Stimulated activated CD8-positive, alpha-beta memory T cell treated with anti-CD3 and anti-CD28 coated beads, Interleukin-4, amount 100 ng/mL, for 1 hour (primary cell): ENCODE measurements at places on chromosomes 16 and 17.
A peak's percentile ranks its signal among the peaks of the same experiment; 100 is the strongest.

DNA sequence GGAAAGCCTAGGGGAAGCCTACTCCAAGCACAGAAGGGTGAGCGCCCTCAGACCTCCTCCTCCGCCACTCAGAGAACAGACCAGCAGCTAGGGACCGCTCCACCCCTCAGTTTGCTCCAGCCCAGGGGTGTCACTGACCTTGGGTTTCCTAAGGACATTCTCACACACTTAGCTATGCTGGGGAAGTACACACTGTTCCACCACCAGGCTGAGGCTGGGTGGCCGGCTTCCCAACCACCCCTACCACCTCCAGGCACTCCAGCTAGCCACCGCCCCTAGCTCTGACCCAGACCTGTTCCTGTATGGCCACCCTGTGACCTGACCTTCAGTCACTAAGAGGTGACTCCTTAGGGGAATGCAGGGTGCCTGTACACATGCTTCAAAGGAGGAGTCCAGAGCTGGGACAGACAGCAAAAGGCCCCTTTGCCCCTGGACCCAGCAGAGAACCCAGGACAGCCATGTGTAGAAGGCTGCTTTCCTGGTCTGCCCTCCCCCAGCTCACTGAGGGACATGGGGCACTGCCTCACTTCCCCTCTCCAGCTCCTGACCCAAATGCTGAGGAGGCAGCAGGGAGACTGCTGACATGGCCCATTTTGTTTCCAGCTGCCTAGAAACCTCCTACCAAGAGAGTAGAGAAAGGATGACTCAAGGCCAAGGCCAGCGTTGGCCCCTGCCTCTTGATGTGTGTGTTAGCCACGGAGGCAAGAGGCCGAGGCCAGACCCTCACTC lies 6.7 kb downstream of the HSPB9 start:
- DNase-seq = no peak

GRCh38 chr17:28960256-28961061 lies 9.1 kb upstream of the PHF12 start:
- DNase-seq = no peak

GRCh38 chr17:20217677-20218076 lies 208.5 kb downstream of the SPECC1 start:
- DNase-seq = no peak

GRCh38 chr16:53417011-53417410 lies 17.3 kb upstream of the RBL2 start:
- no peak for DNase-seq

DNA sequence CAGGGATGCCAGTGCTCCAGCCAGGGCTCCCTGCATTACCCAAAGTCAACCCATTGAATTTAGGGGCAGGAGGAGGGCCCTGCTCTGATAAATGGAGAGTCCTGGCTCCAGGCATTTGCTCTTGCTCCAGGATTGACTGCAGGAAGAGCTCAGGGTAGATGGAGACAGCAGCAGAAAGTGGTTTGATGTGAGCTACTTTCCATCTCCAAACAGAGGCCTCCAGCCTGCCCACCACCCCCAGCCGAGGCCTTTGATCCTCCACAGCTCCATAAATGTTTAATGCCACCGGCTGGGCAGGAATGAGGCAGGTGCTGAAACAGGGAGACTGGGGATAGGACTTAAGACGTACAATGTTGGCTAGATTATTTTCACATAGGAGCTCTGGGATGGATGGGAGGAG lies 4.3 kb upstream of the SEZ6 start:
- DNase-seq = no peak

DNA sequence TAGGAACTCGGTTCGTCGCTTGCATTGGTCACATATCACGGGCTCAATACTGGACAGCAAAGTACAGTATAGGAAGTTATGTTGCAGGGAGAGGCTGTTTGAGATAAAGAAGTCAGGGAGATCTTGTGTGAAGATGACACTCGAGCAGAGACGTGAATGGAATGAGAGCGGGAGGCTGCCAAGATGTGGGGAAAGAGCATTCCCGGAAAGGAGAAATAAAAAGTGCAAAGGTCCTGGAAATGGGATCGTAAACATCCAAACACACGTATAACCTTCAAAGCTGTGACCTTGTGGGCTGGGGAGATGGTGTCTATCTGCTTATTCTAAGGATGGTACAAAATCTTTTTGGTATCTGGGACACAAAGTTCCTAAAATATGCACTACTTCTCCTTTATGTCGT lies 43.0 kb upstream of the MYOCD start:
- DNase-seq = no peak

- no peak for DNase-seq
Measured at GRCh38 chr17:72004011-72004427, 116.8 kb upstream of the SOX9 start.

- no peak for DNase-seq
Measured at GRCh38 chr17:77863814-77864161, 94.7 kb upstream of the TNRC6C start.

GRCh38 chr17:13518261-13519000 lies 83.3 kb downstream of the HS3ST3A1 start:
- DNase-seq = no peak

GRCh38 chr16:1428511-1428910 lies 2.4 kb upstream of the PERCC1 start:
- DNase-seq = no peak

GRCh38 chr17:78766743-78767294 lies 15.3 kb downstream of the CYTH1 start:
- DNase-seq = no peak

GRCh38 chr16:83685615-83686165 lies 122.1 kb upstream of the HSBP1 start:
- DNase-seq = no peak

GRCh38 chr17:57379895-57380434 lies 123.6 kb downstream of the MSI2 start:
- DNase-seq = no peak

GRCh38 chr16:8923199-8923598 lies 40.5 kb downstream of the USP7 start:
- no peak for DNase-seq

- no peak for DNase-seq
Measured at GRCh38 chr17:43660816-43661493, 767 bp downstream of the MEOX1 start.

- peak; percentile 33 for DNase-seq
Measured at GRCh38 chr16:67562918-67563707, 787 bp downstream of the CTCF start.

DNA sequence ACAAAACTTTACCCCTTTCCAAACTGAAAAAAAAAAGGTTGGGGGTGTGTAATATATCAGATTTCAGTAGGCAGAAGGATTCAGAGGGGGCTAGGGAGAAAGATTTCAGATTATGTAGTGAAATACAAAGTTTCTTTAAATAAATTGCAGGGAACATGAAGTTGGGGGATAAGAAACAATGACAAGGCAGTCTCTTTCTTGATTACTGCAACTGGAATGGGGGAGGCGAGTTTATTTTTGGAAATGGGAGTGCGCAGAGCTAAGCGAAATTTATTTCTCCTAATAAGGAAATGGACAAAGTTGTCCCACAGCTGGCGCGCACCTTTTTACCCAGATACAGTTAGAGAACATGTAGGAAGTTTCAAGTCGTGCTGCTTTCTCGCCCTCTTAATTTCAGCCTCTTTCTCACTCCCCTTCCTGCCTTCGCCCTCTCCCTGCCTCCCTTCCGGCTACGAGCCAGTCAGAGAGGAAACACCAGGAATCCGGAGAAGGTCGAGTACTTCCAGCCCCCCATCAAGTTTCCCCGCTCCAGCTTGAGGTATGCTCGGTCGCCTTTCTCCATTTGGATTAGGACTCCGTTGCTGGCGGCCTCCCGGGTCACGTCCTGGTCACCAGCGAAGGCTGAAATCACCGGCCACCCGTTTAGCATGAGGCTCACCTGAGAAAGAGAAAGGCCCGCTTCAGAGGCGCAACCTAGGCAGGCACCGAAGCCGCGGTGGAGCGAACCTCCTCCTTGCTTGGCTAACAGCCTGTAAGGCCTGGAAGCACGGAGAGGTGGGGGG lies 2.5 kb downstream of the CBLN1 start:
- DNase-seq = no peak

DNA sequence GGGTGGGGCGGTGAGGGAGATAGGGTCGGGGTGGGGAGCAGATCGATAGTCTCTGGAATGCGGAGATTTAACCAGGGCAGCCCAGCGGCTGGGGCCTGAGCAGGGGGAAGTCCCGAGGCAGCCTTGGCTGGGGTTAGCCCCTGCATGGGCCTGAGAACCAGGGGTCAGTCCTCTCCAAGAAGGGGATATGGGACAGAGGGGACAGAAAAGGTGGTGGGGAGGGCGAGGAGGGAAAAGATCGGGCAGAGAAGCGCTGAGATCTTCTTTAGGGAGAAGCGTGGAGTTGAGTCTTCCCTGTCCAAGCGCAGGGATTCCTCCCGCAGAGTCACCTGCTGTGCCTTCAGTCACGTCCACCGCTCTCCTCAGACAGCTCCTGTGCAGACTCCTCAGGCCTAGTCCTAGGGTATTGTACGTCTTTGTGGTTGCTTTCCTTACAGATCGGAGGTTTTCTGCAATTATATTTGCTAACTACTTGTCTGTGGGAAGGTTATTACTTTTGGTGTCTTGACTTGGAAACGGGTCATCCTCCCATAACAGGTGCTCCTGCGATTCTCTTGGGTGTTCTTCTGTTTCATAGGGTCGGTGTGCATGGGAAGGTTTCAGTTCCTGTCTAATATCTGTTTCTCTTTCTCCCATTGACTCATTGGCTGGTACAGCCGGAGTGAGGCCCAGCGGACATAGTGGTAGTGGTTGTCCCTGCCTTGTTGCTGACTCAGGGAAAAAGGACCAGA lies 952 bp downstream of the CD300A start:
- no peak for DNase-seq

DNA sequence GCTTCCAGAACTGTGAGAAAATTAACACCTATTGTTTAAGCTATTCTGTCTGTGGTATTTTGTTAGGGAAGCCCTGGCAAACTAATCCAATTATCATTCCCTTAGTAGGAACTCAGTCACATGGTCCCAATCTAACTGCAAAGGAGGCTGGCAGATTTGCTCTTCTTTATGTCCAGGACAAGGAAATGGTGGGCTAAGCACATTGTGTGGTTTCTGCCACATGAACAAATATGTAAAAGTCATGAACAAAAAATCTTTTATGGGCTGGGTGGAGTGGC lies 278.6 kb upstream of the RPL38 start:
- no peak for DNase-seq

- DNase-seq = no peak
Measured at GRCh38 chr16:89618109-89618998, 4.9 kb downstream of the DPEP1 start.

GRCh38 chr16:18829251-18829650 lies 27.9 kb upstream of the ARL6IP1 start:
- no peak for DNase-seq

GRCh38 chr17:1373707-1374237 lies 26.2 kb downstream of the YWHAE start:
- no peak for DNase-seq

- no peak for DNase-seq
Measured at GRCh38 chr17:9095390-9095789, 74.1 kb downstream of the NTN1 start.

DNA sequence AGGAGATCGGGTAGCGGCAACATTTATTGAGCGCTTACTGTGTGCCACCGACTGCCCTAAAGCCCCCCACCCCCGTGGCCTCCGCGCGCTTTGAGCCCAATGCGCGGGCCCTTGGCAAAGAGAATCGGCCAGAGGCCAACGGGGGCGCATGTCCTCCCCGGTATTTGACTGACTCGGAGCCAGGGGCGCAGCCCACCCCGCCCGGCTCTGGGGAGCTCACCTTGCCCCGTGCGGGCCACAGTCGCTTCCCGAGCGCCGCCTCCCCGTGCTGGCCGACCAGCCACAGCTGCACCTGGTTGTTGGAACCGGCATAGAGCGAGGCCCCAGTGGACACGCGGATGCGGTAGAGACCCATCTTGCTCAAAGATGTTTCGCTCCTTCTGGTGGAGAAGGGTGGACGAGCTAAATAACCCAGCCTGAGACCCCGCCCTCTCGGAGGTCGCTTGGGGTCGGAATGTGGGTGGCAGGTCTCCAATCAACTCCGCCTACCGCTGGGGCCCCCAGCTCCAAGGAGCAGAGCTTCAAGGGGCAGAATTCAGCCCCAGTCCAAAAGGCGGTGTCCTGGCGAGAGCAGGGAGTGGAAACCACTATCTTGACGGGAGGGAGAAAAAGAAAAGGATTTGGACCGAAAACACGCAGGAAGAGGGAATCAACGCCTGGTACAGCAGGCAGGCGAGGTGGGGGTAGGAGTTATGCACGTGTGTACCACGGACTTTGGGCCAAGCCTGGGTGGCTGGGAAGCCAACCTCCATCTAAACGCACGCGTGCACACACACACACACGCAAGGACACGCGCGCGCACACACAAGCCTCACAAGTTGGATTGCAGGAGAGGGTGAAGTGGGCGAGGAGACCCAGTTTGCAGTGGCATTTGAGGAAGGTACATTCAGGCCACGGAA lies at the start of gene ALOX15:
ALOX15 (minus strand) TSS at position 382 of the 899 bp plus-strand sequence; CDS start at position 355, 27 bp downstream.
- DNase-seq = no peak

- DNase-seq = no peak
Measured at GRCh38 chr16:16928532-16929109, 542.1 kb downstream of the XYLT1 start.

DNA sequence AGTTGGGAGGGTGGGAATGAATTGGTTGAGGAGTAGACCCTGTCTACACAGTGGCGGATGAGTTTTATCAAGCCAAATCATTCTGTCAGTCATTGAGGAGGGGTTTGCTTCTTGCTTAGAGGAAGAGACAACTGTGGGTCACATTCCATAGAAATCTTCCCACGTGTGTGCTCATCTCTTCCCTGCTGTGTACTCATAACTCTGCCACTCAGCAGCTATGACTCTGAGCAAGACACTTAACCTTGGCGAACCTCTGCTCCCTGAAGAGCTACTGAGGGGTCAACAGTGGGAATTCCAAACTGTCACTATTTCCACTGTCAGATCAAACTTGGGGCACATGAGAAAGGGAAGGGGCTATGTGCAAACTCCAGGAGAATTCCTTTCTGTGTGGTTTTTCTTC lies 72.6 kb upstream of the COX10 start:
- DNase-seq = no peak

- DNase-seq = no peak
Measured at GRCh38 chr16:46607529-46607928, 13.7 kb downstream of the SHCBP1 start.

DNA sequence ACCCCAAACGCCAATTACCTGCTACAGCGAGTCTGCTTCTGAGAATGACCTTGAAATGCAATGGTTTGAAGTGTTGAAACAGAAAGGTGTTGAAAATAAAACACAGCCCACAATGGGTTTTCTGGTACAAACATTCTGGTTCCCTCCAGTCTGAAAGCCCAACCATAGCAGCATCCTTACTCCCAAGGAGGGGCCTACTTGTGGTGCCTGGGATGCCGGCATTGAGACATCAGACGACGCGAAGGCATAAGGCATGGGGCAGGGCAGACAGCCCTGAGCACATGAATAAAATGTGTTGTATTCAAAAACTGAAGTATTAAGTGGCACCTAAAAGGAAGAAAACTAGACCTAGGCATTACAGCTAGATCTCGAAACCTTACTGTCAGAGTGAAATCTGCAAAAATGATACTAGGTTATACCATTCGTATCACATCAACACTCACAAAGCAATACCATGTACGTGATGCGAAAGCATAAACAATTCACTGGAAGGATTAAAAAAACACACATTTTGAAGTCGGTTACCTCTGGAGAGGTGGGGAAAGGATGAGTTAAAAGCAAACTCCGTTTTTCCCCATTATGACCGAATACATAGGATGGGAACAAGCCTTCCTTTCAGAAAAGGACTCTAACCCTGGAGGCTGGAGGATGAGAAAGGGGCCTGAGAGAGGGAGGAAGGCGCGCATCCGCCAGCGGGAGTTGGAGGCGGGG lies 702 bp downstream of the NUDT21 start:
- no peak for DNase-seq
